Thyroid gland (tissue), 4 donors: ENCODE measurements at places on chromosomes 5 and 9. TPM values are rescaled to one million over a fixed set of nuclear protein-coding genes. Genes with fewer than 3 reads are reported as not detected.

DNA sequence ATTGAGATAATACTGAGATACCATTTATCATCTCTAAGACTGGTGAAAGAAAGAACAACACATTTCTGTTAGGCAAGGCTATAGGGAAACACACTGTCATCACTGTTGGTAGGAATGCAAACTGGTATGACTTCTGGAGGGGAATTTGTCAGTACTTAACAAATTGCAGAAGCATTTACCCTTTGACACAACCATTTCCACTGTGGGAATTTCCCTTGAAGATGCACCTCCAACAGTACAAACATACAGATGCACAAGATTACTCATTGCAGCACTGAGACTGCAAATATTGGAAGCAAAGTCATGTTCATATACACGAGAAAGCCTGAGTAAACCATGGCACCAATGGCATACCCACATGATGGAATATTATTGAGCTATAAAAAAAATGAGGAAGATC is 17.6 kb downstream of the GM2A start:
- H3K27ac ChIP-seq, result no peak overlapping the region
- no peak for DNase-seq
- H3K4me3 ChIP-seq, result no peak overlapping the region
- H3K36me3 ChIP-seq, result peaks cover 14% of the 10 kb centered on the region

- no peaks in the 10 kb centered on the region for H3K27me3 ChIP-seq
- peak overlapping the region; percentile 99 for H3K27ac ChIP-seq
- DNase-seq, result no peak
- peak overlapping the region; percentile 50 for H3K4me3 ChIP-seq
Measured at GRCh38 chr9:83707518-83707767, 315 bp downstream of the UBQLN1 start.

DNA sequence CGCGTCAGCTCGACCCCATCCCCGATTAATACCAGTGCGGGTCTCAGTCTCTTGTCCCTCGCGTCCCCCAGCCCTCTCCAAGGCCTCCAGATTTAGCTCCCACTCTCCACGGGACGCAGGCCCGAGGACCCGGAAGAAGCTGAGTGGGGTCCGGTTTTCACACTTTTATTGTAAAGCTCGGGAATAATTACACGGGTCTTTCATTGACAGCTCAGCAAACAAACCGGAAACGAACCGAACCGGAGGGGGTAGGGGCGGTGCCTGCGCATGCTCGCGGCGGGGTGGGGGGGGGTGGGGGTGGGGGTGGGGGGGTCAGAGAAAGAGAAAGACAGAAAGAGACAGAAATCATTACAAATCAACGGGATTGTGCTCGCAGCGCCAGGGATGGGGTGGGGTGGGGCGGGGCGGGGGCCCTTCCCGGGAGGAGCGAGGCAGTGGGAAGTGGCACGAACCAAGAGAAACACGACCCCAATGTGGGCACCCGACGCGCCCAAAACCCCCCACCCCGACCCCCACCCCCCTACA is 27.9 kb downstream of the PCDH1 start:
- H3K36me3 ChIP-seq, result no peaks in the 10 kb centered on the region
- peak overlapping the region; percentile 95 for H3K27ac ChIP-seq
- H3K4me3 ChIP-seq, result peak overlapping the region; percentile 89
- peak; percentile 62 for DNase-seq
- peaks cover 32% of the 10 kb centered on the region for H3K4me1 ChIP-seq

- H3K4me1 ChIP-seq, result no peaks in the 10 kb centered on the region
- H3K27me3 ChIP-seq, result no peaks in the 10 kb centered on the region
- H3K27ac ChIP-seq, result no peak overlapping the region
- no peaks in the 10 kb centered on the region for H3K36me3 ChIP-seq
Measured at GRCh38 chr5:88736494-88736893, 146.5 kb downstream of the MEF2C start.

- H3K4me3 ChIP-seq, result no peak overlapping the region
- H3K36me3 ChIP-seq, result no peaks in the 10 kb centered on the region
- no peaks in the 10 kb centered on the region for H3K4me1 ChIP-seq
- no peak overlapping the region for H3K27ac ChIP-seq
Measured at GRCh38 chr9:29575219-29575618, 2001.9 kb upstream of the C9orf72 start.

DNA sequence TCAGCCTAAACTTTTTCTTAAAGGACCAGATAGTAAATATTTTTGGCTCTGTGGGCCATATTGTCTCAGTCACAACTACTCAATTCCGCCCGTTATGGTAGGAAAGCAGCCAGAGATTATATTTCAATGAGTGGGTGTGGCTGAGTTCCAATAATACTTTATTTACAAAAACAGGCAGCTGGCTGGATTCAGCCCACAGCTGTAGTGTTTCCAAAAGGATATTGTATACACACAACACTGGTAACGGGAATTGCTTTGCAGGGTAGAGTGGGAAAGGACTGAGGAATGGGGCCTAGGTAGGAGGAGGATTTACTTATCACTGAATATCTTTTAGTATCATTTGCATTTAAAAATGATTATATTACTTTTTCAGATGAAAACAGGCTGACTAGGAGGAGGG is 21.0 kb downstream of the GCNT4 start:
- H3K4me3 ChIP-seq, result no peak overlapping the region
- H3K27ac ChIP-seq, result no peak overlapping the region
- no peak for DNase-seq
- no peaks in the 10 kb centered on the region for H3K36me3 ChIP-seq
- no peaks in the 10 kb centered on the region for H3K27me3 ChIP-seq

DNA sequence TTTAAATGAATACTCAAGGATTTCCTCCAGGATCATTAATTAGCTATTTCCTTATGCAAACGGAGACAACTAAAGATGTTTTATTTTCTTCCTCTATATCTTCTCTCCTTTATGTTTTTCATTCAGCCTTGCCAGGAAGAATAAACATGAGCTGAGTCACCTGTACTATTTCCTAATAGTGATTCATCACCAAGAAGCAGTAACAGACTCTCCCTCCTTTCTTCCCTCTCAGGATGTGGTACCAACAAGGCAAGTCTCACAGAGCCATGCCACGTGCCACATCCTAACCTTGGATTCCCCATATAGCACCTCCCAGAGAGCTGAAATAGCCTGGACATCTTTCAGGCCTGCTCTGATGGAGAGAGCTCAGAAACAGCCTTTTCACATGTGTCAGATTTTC is 758.6 kb upstream of the DMAC1 start:
- H3K27ac ChIP-seq, result no peak overlapping the region
- H3K4me3 ChIP-seq, result no peak overlapping the region
- H3K27me3 ChIP-seq, result no peaks in the 10 kb centered on the region
- no peak for DNase-seq
- H3K4me1 ChIP-seq, result no peaks in the 10 kb centered on the region
- no peaks in the 10 kb centered on the region for H3K36me3 ChIP-seq

- no peaks in the 10 kb centered on the region for H3K36me3 ChIP-seq
- DNase-seq, result no peak
- H3K4me1 ChIP-seq, result no peaks in the 10 kb centered on the region
- no peak overlapping the region for H3K27ac ChIP-seq
Measured at GRCh38 chr5:158599157-158599556, 500.6 kb downstream of the EBF1 start.

- DNase-seq, result no peak
- no peaks in the 10 kb centered on the region for H3K36me3 ChIP-seq
- no peak overlapping the region for H3K4me3 ChIP-seq
- no peaks in the 10 kb centered on the region for H3K4me1 ChIP-seq
Measured at GRCh38 chr5:84622461-84622860, 237.8 kb upstream of the EDIL3 start.

DNA sequence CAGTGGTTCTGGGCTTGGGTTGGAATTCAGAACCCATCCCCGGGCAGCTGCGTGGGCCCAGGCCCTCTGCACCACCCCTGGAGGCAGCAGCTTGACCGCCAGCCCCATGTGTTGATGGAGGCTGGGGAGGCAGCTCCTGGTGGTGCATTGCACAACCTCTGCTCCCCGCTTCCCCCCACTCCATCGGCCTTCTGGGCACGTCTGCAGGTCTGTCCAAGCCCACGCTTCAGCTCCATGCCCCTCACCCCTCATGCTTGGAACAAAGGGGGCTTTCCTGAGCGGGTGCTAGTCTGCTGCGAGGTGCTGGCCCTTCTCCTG is 1.4 kb downstream of the NCS1 start:
- no peaks in the 10 kb centered on the region for H3K27me3 ChIP-seq
- H3K27ac ChIP-seq, result peak overlapping the region; percentile 36
- H3K36me3 ChIP-seq, result no peaks in the 10 kb centered on the region
- peak; percentile 44 for DNase-seq

DNA sequence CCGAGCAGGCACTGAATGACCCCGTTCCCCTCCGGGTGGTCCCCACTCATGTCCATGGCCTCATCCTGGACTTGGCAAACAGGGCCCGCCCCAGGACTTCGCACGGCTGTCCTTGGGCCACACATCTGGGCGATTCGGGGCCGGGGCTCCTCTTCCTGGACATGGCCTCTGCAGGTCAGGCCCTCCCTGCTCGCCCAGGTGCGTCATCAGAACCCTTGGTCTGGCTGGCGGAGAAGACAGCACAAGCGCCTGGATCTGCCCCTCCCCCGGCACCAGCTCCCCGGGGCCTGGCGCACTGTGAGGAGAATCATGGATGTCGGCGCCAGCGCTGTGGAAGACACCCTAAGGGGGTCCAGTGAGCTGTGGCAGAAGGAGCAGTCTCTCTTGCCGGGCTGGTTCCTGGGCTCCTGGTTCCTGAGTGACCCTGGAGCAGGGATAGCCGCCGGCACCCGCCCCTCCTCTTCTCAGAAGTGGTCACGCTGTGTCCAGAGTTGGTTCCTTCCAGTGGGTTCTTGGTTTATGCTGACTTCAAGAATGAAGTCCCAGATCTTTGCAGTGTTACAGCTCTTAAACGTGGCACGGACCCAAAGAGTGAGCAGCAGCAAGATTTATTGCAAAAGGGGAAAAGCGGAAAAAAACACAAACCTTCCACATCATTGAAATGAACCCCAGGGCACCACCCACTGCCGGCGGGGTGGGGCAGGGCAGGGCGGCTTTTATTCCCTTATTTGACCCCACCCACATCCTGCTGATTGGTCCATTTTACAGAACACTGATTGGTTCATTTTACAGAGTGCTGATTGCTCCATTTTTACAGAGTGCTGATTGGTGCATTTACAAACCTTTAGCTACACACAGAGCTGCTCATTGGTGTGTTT is 25.9 kb upstream of the SLC12A7 start:
- no peaks in the 10 kb centered on the region for H3K36me3 ChIP-seq
- H3K4me1 ChIP-seq, result no peaks in the 10 kb centered on the region
- no peaks in the 10 kb centered on the region for H3K27me3 ChIP-seq
- H3K27ac ChIP-seq, result no peak overlapping the region
- H3K4me3 ChIP-seq, result no peak overlapping the region
- no peak for DNase-seq

GRCh38 chr9:120443489-120443888 is 136.5 kb downstream of the CDK5RAP2 start:
- no peak for DNase-seq
- H3K27me3 ChIP-seq, result no peaks in the 10 kb centered on the region
- peaks cover 6% of the 10 kb centered on the region for H3K4me1 ChIP-seq
- no peak overlapping the region for H3K4me3 ChIP-seq

PLAC8L1 gene
- not detected for total RNA-seq

CTXN3 gene
- not detected for total RNA-seq

PRRX2 gene
- total RNA-seq, result 2.9 TPM

SLC34A3 gene
- total RNA-seq, result 0.33 TPM

FGF1 gene
- 1.3 TPM for total RNA-seq

FOXD4L3 gene
- total RNA-seq, result not detected

IRX1 gene
- 0.38 TPM for total RNA-seq

KIAA1958 gene
- total RNA-seq, result 11.2 TPM
